Heart left ventricle (tissue), 16 donors: ENCODE measurements at places on chromosomes 16 and 17. TPM values are rescaled to one million over a fixed set of nuclear protein-coding genes. Genes with fewer than 3 reads are reported as not detected.

- no peak for DNase-seq
- H3K4me3 ChIP-seq: no peak overlapping the region
- H3K27ac ChIP-seq: no peak overlapping the region
These were observed 102.1 kb downstream of the PLCG2 start for GRCh38 chr16:81881228-81881627.

- no peaks in the 10 kb centered on the region for H3K36me3 ChIP-seq
- no peak for DNase-seq
- no peaks in the 10 kb centered on the region for H3K4me1 ChIP-seq
- H3K27ac ChIP-seq: no peak overlapping the region
- H3K27me3 ChIP-seq: no peaks in the 10 kb centered on the region
These were observed 90.8 kb upstream of the COX10 start for GRCh38 chr17:13978478-13978877.

- peaks cover 18% of the 10 kb centered on the region for H3K4me1 ChIP-seq
- no peaks in the 10 kb centered on the region for H3K27me3 ChIP-seq
- DNase-seq: no peak
- H3K4me3 ChIP-seq: no peak overlapping the region
These were observed 292.0 kb downstream of the CPPED1 start for GRCh38 chr16:12511708-12512107.

- H3K36me3 ChIP-seq: peaks cover 53% of the 10 kb centered on the region
- no peaks in the 10 kb centered on the region for H3K4me1 ChIP-seq
- no peak overlapping the region for H3K27ac ChIP-seq
- no peaks in the 10 kb centered on the region for H3K27me3 ChIP-seq
- DNase-seq: no peak
These were observed 178.4 kb upstream of the C17orf78 start for GRCh38 chr17:37197336-37197735.

DNA sequence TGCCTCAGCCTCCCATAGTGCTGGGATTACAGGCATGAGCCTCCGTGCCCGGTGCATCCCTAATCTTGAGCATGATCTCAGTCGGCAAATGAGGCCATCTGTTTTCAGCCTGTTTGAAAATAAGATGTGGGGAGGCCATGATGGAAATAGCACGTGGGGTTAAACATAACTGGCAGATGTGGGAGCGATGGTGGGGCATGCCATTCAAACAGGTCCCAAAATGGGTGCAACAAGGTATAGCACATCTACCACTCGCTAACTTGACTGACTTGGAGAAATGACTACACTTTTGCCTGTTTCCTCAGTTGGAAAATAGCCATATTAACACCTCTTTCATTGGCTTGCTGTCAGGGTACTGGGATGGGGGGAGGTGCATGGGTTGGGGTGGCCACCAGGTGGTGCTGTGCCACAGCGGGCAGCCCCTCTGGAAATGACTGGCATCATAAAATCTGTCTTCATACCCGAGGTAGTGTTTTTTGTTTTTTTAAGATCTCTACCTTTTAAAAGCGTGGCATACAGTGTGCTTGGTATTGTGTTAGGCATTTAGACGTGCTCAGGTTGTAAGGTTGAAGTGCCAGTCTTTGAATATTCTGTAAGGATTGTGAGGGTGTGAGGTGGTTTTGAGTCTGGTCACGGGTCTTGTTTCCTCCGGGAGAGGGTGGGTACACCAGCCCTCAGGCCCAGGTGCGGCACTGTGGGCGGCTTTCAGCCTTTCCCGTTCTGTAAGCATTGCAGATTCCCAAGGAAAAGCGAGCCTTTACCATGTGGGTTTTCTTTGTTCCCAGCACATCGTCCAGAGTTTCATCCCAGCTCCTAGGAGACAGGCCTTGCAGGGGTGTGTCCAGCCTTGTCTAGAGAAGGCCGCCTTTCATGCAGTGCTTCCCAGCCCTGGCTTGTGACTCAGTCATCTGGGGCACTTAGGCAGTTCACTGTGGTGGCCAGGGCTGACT lies 2.9 kb upstream of the TTYH2 start:
- no peaks in the 10 kb centered on the region for H3K36me3 ChIP-seq
- no peaks in the 10 kb centered on the region for H3K27me3 ChIP-seq
- H3K27ac ChIP-seq: no peak overlapping the region

HOXB8 gene
- not detected for total RNA-seq

MLLT6 gene
- 69.5 TPM for total RNA-seq
